ENCODE measurements at places on chromosomes 7 and 10.

DNA sequence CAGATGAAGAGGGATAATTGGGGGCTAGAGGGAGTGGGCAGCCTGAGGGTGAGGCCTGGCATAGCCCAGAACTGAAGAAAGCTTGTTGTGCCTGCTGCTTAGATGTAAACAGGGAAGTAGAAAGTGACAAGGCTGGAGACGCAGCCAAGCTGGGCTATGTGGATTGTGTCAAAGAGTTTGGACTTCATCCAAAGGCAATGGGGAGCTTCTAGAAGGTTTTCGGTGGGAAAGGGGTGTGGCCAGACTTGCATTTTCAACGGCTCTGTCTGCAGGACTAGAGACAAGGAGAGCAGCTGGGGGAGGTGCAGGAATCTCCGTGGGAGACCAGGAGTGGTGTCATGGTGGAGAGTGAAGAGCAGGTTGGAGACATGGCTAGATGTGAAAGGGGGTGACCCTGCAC is 48.8 kb downstream of the GOLGA7B start:
- DNase-seq: no peak

- DNase-seq: no peak
Measured at GRCh38 chr10:35025916-35026315, 64.2 kb downstream of the CUL2 start.

GRCh38 chr7:20754001-20754400 is 32.7 kb downstream of the SP8 start:
- no peak for DNase-seq

GRCh38 chr10:689452-690371 is at the start of gene DIP2C:
Gene DIP2C (minus strand): TSS chr10:689668. CDS start chr10:689578, 90 bp downstream.
- no peak for DNase-seq

- no peak for DNase-seq
Measured at GRCh38 chr7:105202616-105203015, 186.1 kb downstream of the SRPK2 start.

DNA sequence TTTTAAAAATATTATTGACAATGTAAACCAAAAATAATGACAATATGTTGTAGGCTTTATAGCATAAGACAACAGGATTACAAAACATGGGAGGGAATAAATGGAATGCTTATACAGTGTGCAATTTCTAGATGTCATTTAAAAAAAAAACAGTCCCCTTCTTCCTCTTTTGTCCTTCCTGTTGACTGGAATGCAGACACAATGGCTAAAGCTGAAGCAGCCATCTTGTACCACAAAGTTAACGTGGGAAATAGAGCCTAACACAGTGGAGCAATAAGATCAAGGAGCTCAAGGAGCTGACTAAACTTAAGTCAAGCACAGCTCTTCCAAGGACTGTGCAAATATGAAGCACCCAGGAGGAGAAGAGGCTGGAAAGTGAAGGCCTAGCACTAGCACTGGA is 208.1 kb downstream of the ARHGAP12 start:
- DNase-seq: no peak

- DNase-seq: no peak
Measured at GRCh38 chr10:124112891-124113580, 19.6 kb upstream of the CHST15 start.

DNA sequence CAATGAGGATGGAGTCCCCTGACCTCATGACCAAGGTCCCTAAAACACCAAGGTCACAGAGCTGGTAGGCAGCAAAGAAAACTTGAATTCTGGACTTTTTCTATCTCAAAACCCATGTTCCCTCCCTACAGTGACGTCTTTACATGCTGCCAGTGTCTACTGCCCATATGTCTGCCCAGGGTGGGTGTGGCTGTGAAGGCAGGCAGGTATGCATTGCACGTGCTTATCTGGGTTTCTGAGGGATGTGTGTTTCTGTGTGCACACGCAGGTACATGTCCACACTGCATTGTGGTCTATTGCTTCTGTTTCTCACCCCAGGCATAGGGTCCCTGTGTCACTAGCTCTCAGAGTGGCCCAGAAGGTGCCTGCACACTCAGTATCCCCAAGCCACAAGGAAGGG is 13.5 kb downstream of the ATP6V1F start:
- DNase-seq: no peak

- DNase-seq: no peak
Measured at GRCh38 chr7:96685755-96686154, 23.9 kb downstream of the SEM1 start.

GRCh38 chr10:27252267-27253000 is 11.8 kb upstream of the ACBD5 start:
- peak; percentile 56 for DNase-seq

GRCh38 chr7:7327423-7327822 is 145.1 kb downstream of the C1GALT1 start:
- no peak for DNase-seq

- no peak for DNase-seq
Measured at GRCh38 chr7:71348821-71349681, 217.1 kb downstream of the GALNT17 start.

- DNase-seq: no peak
Measured at GRCh38 chr7:114418117-114418516, 3.5 kb downstream of the FOXP2 start.

DNA sequence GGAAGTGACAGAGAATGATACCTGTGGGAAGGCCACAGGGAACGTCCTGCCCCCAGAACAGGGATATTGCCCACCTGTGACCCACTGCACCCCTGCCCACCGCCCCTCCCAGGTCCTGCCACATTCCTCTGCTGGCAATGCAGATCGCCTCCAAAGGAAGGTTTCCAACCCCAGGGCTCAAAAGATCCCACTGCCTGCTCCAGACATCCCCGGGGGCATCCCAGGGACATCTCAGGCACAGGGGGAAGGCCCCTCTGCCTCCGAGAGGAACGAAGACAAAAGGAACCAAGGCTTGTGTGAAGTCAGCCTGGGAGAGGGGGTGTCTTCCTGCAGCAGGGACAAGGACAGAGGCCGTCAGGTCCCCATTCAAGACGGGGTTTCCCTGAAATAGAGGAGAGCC is 28.5 kb downstream of the NUDT1 start:
- no peak for DNase-seq

DNA sequence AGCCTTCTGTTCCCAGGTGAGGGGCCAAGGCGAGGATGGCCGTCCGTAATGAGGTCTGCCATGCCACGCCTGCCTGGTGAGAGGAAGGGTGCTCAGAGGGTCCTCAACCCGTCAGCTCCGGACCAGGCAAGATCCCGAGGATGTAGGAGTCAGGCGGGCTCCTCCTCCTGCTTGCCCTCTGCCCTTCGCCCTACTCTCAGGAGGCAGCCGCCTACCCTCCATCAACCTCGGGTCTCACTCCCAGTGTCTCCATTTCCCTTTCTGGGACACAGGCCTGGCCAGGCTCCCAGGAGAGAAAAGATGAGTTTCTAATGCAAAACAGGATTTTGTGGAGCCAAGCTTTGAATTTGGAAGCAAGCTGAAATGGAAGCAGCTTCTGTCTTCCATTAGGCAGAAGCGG is 184.0 kb downstream of the PTPN20 start:
- DNase-seq: no peak

DNA sequence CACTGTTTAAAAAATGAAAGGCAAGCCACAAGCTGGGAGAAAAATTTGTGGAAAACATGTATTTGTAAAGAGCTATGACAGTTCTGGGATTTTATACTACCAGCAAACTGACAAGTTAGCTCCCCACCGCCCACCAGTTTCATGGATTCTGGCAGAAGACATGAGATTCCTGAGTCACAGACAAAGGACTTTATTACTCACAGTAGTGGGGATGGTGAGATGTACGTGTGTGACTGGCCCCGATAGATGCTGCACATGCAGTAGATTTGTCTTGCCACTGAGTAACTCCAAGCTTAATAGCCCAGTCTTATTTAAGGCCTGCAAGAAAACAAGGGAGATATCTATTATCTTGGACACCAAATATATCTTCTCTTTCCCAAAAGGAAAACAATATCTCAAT is 281.7 kb downstream of the AHR start:
- DNase-seq: no peak

DNA sequence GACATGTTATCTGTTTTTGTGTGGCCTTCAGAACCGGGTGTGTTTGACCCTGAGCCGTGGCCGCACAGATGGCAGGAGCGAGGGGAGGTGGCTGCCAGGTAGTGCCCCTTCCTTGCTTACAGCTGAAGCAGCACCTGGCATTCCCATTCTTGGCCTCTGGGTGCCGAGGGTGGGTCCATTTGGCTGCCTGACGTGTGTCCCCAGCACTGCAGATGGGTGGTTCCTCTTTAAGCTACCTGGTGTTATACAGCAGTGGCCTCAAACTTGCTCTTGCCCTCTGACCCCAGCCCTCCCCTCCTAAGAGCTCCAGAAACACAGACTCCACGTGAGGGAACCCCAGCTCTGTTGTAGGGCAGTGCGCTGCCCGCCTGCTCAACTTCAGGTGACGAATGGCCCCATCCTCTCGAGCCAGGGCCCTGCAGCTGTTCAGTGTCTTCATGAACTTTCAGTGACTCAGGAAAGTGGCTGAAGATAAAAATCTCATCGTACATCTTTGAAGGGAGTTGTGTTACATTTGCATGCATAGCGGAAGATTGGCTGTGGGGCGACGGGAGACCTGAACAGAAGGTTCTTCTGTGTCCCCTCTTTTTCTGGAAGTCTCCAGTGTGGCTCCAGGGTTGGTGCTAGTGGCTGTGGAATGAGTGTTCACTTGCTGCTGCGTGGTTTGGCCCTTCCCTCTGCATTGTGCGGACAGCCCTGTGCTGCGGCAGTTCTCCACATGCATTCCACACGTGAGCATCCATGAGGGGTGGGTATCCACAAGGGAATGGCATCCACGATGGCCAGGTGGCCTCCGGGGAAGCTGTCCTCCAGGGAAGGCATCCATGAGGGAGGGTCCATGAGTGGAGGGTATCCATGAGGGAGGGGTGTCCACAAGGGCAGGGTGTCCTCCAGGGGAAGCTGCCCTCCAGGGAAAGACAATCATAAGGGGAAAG is 91.6 kb downstream of the INPP5A start:
- DNase-seq: no peak

- no peak for DNase-seq
Measured at GRCh38 chr10:30749385-30749784, 119.8 kb upstream of the LYZL2 start.

- no peak for DNase-seq
Measured at GRCh38 chr10:12726971-12727831, 274.3 kb downstream of the CCDC3 start.

DNA sequence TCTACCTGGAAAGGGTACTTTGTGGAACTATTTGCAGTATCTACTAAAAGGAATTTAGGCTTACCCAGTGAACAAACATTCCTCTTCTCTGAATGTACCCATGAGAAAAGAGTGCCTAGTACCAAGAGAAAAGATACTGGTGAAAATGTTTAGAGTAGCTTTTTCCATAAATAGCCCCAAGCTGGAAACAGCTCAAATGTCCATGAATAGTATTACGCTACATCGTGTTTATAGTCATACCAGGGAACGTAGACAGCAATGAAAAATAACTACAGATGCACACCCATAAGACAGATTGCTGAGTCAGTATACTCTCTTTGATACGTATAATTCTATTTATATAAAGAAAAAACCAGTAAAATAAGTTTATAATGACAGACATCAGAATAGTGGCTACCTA is 285.9 kb downstream of the KLF6 start:
- DNase-seq: no peak

DNA sequence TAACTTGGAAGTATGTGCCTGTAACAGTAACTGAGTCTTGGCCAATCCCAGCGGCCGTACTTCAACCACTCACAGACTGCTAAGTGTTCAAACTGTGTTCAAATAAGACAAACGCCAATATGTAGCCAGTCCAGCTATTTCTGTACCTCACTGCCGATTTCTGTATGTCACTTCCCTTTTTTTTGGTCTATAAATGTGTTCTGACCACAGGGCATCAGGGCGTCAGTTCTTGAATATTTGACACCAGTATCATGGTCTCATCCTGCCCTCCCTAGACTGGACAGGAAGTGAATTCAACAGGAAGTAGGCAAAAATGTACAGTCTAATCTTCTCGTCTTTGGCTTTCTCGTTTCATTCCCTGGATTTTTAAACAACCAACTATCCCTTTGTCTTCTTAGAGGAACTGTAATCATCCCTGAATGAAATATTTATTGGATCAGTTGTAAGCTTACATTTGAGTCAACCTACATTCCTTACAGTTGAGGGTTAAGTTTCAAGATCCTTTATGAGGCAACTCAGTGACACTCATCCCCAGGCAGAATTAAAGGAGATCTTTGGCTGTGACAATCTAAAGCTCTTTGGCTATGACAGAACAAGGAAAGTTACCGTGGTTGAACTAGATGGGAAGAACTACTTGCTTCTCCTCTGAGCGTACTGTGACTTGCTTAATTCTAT is 232.7 kb downstream of the NSUN6 start:
- DNase-seq: no peak

DNA sequence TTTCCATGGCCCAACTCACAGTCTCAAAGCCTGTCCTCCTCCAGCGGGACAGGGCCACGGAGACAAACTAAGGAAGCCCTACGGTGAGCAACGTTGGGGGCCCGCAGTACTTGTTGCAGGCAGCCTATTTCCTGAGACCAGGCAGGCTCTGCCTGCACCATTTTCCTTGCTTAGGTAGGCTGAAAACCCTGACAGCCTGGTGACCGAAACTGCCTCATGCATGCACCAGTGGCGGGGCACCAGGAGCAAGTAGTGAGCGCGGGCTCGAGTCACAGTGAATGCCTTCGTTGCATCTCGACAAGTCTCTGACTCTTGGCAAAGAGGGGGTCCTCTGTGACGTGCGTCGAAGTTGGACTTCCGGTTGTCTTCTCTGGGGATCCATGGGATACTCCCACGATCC is 23.3 kb upstream of the ZNF273 start:
- DNase-seq: no peak

DNA sequence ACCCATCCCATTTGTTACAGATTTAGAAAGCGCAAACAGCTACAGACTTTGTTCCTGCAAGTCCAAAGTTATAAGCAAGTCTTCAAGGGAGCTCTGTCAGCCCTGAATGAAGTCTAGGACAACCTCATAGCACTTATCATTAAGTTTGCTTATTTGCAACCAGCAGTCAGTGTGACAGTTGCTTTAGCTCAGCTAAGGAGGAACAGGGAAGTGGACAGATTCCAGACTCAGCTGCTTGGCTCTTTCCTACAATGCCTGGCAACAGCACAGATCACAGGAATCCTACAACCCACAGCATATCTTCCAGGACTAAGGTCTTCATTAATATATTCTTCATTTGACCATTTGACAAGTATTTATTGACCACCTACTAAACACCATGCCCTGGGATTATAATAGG is 17.4 kb upstream of the KIF5B start:
- DNase-seq: no peak

DNA sequence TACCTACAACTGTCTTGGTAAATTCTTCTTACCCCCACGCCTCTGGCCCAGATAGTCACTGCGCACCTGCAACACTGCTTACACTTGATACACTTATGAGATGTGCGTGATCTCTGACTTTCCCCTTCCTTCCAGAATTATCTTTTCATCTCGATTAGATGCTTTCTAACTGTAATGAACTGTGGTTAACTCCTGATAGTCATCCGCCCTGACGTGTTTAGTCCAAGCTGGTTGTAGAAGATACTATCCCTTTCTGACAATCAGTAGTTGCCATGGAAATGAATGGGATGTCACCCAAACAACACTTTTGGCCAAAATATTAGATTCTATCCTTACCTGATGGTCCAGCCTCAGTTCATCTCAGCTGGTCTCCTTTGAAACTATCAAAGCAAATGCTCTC is 241.5 kb downstream of the ADAM12 start:
- DNase-seq: no peak
